ENCODE measurements at places on chromosomes 13 and 19.

GRCh38 chr19:16449330-16449961 is 22.3 kb downstream of the EPS15L1 start:
- no peak for DNase-seq

DNA sequence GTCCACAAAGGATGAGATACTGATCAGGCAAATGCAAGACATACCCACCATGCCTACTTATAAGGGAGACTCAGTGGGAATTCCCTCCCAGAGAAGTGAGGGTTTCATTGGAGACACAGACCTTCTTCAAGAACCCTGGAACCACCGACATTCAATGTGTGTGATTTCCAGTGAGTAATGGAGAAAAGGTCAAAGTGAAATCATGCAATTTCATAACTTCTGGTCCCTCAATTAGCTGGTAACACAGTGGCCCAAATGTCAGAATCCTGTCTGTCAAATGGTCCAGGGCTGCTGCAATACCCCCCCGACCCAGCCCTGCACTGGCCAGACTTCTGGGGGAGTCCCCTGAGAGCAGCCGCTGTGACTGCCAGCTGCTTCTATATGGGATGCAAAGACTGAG is 4.7 kb upstream of the METTL21C start:
- no peak for DNase-seq

DNA sequence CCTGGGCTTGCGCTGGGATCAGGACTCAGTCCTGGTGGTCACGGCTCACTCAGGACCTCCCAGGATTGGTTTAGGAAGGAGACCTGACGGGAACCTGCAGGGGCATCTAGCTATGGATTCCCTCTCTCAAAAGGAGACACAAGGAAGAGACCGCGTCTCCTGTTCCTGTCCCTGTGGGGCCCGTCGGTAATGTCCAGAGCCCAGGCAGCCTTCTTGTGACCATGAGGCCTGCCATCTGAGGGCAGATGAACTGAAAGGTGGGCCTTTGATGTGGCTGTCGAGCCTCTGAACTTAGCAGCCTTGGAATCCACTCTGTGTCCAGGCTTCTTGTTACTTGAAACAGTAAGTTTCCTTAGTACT is 31.5 kb upstream of the MIER2 start:
- DNase-seq, result no peak

- no peak for DNase-seq
Observed at GRCh38 chr19:41912899-41913537, 15.2 kb downstream of the ERFL start.

DNA sequence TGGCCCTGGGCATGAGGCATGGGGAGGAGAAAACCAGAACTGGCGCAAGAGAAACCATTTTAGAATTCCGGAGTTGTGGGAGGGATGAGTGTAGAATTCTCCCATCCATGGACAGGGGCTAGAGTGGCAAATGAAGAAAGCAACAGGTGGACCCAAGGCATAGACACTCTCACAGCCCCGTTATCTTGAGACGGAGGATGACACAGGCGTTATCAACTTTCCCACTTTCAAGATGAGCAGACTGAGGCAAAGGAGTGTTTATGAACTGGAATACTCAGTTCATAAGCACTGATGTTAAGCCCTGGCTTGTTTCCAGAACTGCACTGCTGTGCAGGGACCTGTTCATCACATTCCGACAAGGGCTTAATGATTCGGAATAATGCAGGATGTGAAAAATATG is 1.1 kb upstream of the GTF3A start:
- no peak for DNase-seq

DNA sequence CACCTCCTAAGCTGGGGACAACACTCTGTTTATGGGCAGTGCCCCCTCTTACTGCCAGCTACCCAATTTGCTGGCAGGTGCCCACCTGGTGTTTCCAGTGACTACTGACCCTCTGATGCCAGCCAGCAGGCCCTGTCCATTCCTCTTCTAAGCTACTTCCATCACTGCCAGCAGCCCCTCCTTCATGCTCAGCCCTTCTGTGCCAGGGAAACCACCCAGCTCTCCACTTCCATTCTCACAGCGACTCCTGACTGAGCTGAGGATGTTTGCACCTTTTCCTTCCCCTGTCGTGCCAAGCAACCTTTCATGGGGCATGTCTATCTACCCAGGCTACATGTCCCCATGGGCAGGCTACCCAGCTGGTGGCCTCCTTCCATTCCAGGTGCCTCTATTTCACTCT is 24.0 kb upstream of the ZNF492 start:
- no peak for DNase-seq

DNA sequence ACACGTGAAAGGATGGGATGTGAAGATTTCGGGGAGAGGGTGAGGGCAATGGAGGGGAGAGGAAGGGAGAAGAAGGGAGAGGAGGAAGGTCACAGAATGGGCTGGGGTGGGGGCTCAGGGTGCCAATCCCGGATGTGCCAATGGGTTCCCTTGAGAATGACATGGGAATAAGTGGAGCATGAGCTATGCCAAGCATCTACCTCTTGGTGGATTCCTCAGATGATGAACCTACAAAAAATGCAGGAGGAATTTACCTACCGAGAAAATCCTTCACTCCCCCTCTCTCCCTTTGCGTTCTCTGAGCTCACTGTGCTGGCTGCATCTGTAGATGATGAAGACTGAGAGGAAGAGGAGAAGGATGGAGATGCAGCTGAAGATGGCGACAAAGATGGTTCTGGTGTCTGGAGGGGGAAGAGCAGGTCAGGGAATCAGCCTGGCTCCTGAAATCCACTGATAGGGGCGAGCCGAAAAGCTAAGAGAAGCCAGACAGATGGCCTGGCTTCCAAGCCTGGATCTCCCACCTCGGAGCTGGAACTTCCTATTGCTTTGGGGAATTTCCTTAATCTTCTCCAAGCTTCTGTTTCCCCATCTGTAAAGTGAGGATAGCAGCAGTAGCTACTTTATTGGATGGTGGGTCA is 21.6 kb downstream of the VSTM1 start:
- DNase-seq, result peak; percentile 19

GRCh38 chr19:35049456-35049855 is 7.9 kb downstream of the HPN start:
- DNase-seq, result no peak

- no peak for DNase-seq
Observed at GRCh38 chr19:49807058-49807903, 5.8 kb downstream of the FUZ start.

- DNase-seq, result no peak
Observed at GRCh38 chr13:93689333-93689732, 462.7 kb downstream of the GPC6 start.

DNA sequence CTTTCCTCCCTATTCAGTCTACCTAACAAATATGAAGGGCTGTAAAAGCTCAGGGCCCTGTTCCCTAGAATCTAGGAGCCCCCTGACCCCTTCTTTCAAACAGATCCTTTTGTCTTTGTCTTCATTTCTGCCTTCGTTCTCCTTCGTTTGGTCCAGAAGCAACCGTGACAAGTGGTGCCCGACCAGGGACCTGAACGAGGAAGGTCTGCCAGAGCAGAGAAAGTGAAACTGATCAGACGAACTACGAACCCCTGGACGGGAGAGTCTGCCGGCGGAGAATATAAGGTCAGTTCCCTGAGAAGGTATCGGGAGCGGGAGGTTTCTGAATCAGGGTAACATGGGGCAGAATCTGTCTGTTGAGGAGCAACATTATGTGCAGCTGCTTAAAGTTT is 751 bp downstream of the ERVK3-1 start:
- no peak for DNase-seq

- DNase-seq, result no peak
Observed at GRCh38 chr13:104984296-104984818, 1551.1 kb downstream of the EFNB2 start.

DNA sequence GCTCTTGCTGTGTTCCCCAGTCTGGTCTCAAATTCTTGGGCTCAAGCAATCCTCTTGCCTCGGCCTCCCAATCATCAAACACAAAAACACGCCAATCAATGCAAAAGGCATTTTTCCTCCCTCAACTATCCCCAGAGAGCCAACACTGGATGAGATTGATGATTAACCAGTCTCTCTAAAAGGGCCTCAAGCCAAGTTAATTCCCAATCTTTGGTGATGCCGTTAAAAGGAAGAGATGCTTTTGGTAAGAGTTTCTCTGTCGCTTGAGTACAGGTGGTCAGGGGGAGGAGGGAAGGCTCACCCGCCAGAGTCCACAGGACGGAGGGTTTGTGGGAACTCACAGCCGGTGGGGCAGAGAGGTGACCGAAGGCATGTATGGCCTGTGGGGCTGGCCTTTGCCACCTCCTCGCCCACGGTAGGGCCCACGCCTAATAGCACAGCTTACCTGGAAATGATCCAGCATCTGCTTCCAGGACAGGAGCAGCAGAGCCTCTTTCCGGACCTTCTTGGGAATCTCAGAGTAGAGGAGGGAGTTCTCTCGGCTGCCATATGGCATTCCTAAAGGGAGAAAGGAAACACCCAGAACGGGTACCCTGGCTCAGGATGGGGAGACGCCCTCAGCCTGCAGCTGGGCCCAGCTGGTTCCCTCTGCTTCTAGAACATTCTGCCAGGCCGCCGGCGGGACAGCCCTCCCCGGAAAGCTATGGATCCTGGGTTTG is 18.1 kb downstream of the DPP9 start:
- DNase-seq, result no peak

DNA sequence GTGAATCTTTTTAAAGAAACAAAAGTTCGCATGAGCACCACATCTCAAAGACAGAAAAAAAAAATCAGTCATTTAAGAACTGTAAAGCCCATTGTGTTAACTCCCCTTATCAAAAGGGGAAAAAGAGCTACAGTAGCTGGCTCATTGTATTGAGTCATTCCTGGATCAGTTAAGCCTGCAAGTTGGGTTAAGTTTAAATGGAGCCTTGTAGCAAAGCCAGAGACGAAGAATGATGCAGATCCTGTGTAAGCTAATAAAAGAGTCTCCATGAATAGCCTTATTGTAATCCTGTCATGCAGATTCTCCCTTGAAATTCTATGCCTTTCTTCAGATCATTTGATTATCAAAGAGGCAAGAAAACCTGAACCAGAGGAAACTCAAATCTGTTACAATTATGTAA is 83.8 kb downstream of the CRYL1 start:
- DNase-seq, result no peak

- no peak for DNase-seq
Observed at GRCh38 chr19:1882786-1883692, 2.3 kb downstream of the ABHD17A start.

GRCh38 chr19:896434-896833 is 3.1 kb downstream of the RNU6-9 start:
- DNase-seq, result no peak

- no peak for DNase-seq
Observed at GRCh38 chr13:99731747-99732146, 230.5 kb downstream of the TM9SF2 start.

DNA sequence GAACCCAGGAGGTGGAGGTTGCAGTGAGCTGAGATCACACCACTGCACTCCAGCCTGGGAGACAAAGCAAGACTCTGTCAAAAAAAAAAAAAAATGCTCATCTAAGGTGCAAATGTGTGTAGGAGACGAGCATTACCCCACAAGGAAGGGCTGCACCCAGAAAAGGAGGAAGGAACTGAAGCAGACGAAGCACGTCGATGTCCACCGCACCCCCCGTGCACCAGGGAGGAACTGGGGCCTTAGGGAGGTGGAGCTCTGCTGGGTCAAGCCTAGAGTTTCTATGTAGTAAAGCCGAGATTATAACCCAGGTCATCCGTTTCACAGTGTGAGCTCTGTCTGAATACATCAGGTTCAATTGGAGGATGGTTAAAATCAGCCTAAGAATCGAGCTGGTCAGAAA is 1.1 kb downstream of the VSTM1 start:
- DNase-seq, result no peak

DNA sequence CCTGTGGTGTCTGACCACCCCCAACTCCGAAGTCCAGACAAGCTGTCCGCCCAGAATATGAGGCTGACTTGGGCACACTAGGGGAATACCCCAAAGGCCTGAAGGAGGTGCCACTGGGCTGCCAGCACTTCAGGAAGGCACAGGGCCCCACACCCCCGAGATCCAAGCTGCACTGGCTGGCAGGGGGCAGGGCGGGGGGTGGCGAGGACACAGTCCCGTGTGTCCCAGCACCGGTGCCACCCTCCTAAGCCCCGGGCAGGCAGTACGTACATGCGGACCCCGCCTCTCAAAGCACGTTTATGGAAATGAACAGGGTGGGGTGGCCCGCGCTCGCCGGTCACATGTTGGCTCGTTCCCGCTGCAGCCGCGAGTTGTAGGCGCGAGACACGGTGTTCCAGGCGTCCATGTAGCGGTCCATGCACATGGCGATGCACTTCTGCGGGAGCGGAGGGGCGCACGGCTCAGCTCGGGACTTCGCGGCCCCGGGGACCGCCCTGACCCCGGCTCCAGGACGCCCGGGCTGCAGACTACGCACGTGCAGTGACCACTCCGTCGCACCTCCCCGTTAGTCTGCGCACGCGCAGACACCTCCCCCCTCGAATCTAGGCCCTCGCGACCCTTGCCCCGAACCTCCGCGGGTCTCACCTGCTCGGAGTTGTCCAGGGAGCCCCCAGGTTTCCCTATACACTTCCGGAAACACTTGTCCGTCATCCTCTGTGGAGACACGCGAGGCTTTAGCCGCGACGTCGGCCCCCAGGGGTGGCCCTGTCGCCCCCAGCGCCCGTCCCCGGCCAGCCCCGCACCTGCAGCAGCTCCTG is 566 bp downstream of the TIMM13 start:
- peak; percentile 53 for DNase-seq

DNA sequence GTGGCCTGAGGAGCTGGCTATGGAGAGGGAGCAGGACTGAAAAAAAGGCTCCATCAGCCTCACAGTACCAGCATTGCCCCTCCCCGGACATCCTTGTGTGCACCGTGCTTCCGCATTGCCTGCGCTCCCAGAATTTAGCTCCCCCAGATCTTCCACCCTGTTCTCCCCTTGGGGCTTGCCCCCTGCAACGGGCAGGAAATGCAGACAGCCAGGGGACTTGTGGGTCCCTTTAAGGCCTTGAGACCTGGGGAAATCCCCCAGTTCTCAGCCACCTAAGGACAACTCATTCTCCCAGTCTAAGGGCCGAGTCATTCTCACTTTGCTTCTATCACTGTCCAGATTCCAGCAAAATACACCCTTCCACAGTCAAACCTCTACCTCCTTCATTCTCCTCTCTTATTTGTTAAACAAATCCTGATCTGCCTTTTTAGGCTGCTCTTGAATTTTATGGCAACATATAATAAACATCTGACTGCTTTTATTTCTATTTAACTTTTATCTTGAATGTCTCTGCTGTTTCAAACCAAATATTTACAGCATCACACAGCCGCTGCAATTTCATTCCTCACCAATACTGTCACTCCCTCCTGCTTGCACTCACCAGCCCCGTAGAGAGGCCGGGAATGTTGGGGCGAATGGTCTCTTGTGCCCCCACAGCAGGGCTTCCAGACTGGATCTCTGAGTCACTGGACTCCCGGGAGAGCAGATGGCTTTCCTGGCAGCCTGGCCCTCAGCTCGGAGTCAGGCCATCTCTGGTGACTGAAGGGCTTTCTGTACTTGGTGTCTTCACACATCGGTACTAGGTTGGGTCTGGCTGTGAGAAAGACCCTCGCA is 221.9 kb downstream of the TSHZ3 start:
- DNase-seq, result peak; percentile 55

All from HTR-8/SVneo (cell line).